ENCODE measurements at places on chromosomes 3 and 15.

DNA sequence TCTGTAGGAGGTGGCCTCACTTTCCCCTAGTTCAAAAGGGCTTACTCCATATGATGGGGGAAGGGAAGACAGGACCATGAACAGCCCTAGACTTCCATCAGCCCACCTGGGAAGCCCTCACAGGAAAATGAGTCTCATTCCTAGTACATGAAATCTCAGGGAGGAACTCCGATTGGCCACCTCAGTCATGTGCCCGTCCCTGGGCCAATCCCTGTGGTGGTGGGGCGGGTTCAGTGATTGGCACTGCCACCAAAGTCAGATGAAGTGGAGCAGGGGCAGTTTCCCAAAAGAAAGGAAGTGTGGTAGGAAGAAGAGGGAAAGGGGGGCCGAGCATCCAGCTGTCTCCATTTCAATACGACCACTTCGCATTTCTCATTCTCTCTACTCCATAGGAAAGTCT lies 25.9 kb upstream of the GP9 start:
- DNase-seq = no peak

GRCh38 chr3:33093847-33094246 lies 3.1 kb downstream of the GLB1 start:
- no peak for DNase-seq

GRCh38 chr3:67654844-67655177 lies 399 bp upstream of the SUCLG2 start:
- no peak for DNase-seq

- no peak for DNase-seq
Measured at GRCh38 chr15:80070840-80071239, 11.4 kb downstream of the ZFAND6 start.

GRCh38 chr15:45855907-45856579 lies 221.2 kb downstream of the SQOR start:
- DNase-seq = no peak

DNA sequence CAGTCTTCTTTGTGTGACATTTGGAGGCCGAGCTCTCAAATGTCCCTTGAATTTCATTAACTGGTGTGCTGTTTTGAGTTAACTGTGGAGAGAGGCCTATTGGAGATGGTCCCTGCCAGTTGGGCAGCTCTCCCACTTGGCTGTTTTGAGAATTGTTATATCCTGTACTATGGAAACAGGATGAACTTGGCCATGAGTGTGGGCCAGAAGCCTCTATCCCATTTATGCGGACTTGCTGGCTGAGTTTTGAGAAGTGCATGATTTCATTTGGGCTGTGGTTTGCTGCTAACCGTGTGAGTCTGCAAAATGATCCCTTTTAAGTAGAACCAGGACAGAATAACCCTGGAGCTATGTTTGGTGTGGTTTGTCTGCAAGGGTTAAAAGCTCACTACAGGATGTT lies 366.0 kb downstream of the PTPRG start:
- DNase-seq = no peak

GRCh38 chr15:95371664-95372063 lies 958.8 kb upstream of the NR2F2 start:
- no peak for DNase-seq

GRCh38 chr3:38925351-38925750 lies 109.3 kb upstream of the SCN10A start:
- no peak for DNase-seq

- no peak for DNase-seq
Measured at GRCh38 chr3:56790016-56790821, 11.5 kb downstream of the ARHGEF3 start.

DNA sequence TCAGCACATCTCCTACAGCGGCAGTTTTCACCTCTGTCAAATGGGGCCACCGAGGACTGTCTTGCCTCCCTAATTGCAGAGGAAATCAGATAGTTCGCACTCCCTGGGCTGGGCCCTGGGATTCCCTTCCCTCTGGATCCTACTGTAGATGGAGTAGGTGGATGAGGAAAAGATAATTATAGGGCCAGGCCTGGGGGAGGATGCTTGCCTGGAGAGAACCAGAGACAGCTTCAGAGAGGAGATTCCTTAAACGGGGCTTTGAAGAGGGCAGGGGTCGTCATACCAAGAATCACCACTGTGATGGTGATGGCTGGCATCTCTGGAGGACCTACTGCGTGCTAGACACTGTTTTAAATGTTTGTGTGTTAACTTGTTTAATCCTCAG lies 50.8 kb upstream of the SLC6A6 start:
- no peak for DNase-seq

- peak; percentile 11 for DNase-seq
Measured at GRCh38 chr15:84736375-84736774, 12.0 kb upstream of the ZNF592 start.

- no peak for DNase-seq
Measured at GRCh38 chr3:24905266-24905665, 410.6 kb upstream of the THRB start.

DNA sequence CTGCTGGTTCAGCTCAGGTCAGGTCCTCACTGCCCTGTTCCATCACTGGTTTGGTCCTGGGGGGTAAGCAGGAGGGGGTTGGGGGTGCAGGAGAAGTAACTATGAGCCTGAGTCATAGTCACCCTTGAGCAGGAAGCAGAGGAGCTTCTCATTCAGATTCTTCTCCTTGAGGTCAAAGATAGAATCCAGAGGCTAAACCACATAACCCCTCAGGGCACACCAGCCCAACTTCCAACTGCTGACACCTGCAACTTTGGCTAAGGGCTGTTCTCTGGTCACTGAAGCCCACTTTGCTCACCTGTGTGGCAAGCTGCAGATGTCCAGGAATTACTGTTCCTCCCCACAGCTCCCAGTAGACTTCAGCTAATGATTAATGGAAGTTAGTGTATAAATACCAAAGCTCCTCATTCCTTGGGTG lies 48.8 kb upstream of the LRRFIP2 start:
- DNase-seq = no peak

- DNase-seq = no peak
Measured at GRCh38 chr3:8213286-8213685, 288.3 kb upstream of the LMCD1 start.

GRCh38 chr3:171842864-171843518 lies at the start of gene TMEM212:
TMEM212 (plus strand) TSS chr3:171843349; CDS start chr3:171843384, 35 bp downstream.
- DNase-seq = no peak

DNA sequence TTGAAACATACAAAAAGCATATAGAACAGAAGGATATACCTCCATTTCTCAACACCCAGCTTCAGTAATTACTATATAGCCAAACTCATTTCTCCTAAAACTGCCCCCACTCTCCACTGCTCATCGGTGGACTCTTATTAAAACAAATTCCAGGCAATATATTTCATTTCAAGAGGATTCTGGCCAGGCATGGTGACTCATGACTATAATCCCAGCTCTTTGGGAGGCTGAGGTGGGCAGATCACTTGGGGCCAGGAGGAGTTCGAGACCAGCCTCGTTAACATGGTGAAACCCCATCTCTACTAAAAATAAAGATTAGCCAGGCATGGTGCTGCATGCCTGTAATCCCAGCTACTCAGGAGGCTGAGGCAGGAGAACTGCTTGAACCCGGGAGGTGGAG lies 40.9 kb downstream of the SNX4 start:
- DNase-seq = no peak

- peak; percentile 91 for DNase-seq
Measured at GRCh38 chr3:44761424-44762169, at the start of the genes KIAA1143 and KIF15. KIAA1143 (minus strand) TSS chr3:44761619; CDS start chr3:44761602, 17 bp downstream. KIF15 (plus strand) TSS chr3:44761794; CDS start chr3:44761866, 72 bp downstream.

GRCh38 chr3:52539010-52539653 lies 2.7 kb downstream of the UQCC5 start:
- no peak for DNase-seq

DNA sequence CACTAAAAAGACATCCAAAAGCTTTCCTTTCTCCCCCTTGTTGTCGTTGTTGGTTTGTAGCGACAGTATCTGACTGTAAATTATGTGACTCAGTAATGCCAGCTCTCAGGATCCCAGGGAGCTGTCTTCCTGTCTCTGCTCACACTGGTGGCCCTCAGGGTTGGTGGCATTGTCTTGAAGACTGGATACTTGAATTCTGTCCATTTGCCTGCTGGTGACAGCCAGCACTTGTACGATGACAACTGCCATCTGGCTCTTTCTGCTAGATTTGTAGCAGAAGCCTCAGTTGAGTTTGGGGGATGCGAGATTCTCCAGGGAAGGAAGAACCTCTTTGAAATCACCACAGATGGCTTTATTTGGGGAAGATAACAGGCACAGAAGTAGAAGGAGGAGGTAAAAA lies 120.8 kb downstream of the ARPP21 start:
- DNase-seq = no peak

- DNase-seq = no peak
Measured at GRCh38 chr3:102484-102883, 94.1 kb upstream of the CHL1 start.

- no peak for DNase-seq
Measured at GRCh38 chr15:65841121-65841930, 28.0 kb upstream of the RAB11A start.

GRCh38 chr3:94402126-94402525 lies 339.3 kb downstream of the NSUN3 start:
- DNase-seq = no peak

GRCh38 chr3:99951701-99952100 lies 134.0 kb downstream of the CMSS1 start:
- no peak for DNase-seq

DNA sequence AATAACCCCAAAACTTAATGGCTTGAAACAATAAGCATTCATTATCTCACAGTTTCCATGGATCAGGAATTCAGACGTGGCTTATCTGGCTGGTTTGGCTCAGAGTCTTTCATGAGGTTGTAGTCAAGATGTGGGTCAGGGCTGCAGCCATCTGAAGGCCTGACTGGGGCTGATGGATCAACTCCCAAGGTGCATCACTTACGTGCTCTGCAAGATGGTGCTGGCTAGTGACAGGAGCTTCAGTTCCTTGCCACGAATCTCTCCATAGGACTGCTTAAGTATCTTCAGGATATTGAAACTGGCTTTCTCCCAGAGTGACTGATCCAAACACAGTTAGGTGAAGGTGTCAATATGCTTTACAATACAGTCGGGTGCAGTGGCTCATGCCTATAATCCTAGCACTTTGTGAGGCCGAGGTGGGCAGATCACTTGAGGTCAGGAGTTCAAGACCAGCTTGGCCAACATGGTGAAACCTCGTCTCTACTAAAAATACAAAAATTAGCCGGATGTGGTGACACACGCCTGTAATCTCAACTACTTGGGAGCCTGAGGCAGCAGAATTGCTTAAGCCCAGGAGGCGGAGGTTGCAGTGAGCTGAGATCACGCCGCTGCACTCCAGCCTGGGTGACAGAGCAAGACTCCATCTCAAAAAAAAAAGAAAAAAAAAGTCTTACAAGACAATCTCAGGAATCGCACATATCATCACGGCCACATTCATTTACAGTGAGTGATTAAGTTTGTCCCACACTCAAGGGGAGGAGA lies 28.5 kb upstream of the PTPRG start:
- no peak for DNase-seq

DNA sequence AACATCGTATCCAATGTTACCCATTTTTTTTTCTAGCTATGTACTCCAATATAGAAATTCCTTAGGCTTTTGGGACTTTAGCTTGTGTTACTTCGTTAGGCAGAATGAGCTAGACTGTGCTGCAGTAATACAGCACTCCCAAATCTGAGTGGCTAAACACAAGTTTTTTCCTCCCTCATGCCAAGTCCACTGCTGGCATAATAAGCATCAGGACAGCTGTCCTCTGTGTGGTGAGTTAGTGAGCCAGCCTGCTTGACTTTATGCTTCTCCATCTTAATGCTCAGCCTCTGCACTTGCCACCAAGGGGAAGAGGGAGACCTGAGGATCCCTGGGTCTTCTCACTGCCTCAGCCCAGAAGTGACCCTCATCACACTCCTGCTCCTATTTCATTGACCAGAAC lies 18.2 kb upstream of the ACOX2 start:
- no peak for DNase-seq

- DNase-seq = no peak
Measured at GRCh38 chr3:79874646-79875045, 106.8 kb upstream of the ROBO1 start.

GRCh38 chr3:20054549-20054987 lies 14.3 kb downstream of the KAT2B start:
- DNase-seq = peak; percentile 90

DNA sequence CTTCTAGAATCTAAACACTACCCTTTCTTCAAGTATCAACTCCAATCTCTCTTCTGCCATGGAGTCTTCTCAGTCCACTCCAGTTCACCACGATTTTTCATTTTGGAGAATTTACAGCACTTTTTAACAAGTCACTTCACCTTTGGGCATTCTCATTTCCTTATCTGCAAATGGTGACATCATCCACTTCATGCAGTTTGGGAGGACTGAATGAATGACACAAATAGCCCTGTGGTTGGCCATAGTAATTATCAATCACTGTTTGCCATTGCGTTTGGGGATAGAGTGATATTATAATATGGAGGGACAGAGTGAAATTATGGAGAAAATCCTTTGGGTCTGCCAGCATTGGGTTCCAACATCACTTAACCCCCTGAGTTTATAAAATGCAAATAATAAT lies 38.0 kb upstream of the TM4SF1 start:
- no peak for DNase-seq

DNA sequence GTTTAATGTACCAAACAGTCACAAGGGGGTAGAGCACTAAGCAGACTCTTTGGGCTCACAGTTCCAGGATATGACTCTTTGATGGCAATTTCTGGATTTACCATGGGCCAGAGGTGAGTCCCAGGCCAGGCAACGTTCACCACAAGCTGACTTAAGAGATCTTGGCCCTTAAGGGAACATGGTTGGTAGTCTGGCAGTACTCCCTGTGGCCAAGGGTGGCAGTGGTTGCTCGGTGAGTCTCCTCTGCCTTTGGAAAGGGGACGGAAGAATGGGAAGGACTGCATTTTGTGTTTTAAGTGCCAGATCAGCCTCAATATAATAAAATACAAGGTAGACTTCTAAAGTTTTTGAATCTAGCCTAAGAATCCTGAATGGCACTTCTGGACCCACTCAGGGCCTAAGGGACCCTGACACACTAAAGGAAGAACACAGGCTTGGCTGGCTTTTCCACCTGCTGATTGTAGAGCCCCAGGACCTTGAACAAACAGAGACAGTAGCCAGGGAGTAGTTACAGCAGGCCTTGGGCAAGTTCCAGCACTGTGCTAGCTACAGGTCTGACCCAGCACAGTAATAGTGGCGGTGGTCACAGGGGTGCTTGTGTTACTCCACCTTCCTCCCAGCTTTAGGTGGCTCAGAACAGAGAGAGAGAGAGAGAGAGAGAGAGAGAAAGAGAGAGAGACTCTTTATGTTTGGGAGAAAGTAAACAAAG lies 730.7 kb upstream of the ALCAM start:
- DNase-seq = no peak

GRCh38 chr3:43526956-43527355 lies 94.9 kb downstream of the ANO10 start:
- DNase-seq = no peak

- DNase-seq = no peak
Measured at GRCh38 chr3:17151598-17152373, 267.0 kb downstream of the PLCL2 start.

Data from RWPE2 (cell line).